Inflammatory macrophage treated with lipopolysaccharide for 4 hours (primary cell): ENCODE measurements at places on chromosomes 5 and 9.
A peak's percentile ranks its signal among the peaks of the same experiment; 100 is the strongest.

DNA sequence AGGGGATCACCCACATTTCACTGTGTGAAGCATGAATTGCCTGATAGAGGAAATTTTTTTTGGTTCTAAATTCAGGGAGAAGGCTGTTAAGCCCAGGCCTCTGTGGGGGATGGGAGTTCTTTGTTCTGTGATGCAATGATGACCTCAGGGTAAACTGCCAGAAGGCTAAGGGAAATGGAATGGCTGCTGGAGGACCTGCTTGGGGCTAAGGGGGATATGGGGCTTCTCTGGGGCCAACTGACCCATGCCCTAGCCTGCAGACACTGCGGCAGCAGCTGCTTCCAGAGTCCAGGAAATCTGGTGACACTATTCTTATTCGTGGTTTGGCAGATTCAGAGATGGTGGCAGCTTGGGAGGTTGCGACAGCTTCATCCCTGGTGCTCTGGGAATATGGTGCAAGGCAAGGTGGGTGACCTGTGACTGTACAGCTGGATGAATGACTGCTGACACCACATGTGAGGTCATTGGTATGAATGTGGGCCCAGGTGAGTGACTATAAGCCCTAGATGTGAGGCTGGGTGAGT, 30.3 kb downstream of the VCP start:
- DNase-seq = peak; percentile 46

GRCh38 chr9:130555968-130556367, 23.4 kb upstream of the FUBP3 start:
- DNase-seq = no peak

DNA sequence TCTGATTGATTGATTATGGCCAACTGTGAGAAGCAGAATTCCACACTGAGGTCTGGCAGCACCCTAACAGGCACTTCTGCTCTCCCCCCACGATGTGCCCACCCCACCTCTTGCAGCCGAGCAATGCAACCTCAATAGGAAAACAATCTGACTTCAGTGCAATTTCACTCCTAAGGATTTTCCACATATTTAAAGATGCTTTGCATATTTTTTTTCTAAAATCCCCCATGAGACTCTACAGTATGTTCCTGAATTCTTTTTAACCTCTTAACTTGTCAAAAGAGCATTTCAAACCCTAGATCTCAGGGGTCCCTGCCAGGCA, 243.1 kb downstream of the AUH start:
- no peak for DNase-seq

DNA sequence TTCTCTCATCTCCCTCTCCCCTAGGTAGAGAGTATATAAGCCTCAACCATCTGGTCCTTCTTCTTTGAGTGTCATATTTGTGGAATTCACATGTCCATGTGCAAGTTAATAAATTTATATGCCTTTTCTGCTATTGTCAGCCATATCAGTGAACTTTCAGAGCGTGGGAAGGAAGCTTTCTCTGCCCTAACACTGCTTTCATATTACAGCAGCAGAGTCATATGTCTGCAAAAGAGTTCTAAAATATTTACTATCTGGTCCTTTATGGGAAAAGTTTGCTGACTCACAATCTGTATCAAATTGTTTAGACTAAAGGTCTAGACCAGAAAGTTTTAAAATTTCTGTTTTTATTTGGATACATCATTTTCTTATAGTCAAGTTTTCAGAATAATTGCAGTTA, 669.0 kb downstream of the LRRC70 start:
- DNase-seq = no peak

GRCh38 chr5:133627180-133627579, 14.8 kb upstream of the FSTL4 start:
- DNase-seq = peak; percentile 28

DNA sequence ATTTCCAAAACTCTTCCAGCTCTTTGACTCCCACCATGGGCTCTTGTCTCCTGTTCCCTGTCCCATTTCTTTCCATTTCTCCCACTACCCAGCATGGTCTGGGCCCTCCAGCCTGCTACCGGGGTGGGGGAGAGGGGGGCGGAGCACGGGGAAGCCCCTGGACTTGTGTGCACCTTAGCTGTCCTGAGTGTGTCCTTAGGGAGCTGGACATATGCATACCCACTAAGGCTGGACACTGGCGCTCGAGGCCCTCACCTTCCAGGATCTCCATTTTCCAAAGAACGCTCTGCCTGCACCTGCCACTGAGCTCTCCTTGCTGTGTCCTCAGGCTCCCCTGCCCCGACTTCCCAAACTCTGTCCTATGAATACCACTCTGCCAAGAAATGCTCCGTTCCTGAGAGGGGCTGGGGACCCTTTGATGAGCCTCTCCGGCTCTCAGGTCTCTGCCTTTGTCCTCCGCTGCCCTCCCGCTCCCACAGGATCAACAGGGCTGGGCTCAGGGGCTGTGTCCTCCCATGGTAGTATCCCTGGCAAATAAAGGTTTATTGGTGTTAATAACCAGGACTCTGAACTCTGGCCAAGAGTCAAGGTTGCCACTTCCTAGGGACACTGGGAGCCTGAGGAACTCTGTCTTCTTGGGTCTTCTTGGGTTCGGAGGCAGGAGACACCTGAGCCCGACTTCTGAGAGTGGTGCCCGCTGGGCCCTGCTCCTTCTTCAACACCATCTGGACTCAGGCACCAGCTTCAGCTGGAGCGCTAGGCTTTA, 831 bp upstream of the SHROOM1 start:
- no peak for DNase-seq

DNA sequence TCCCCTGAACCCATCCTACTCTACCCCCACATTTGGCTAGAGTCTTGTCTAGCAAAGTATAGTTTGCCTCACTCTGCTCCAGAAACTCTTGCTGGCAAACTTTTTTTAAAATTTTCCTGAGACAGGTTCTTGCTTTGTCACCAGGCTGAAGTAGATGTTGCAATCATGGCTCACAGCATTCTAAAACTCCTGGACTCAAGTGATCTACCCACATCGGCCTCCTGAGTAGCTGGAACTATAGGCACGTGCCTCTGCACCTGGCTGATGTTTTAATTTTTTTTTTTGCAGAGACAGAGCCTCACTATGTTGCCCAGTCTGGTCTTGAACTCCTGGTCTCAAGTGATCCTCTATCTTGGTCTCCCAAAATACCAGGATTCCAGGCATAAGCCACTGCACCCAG, 175.8 kb upstream of the FBXL17 start:
- DNase-seq = no peak

DNA sequence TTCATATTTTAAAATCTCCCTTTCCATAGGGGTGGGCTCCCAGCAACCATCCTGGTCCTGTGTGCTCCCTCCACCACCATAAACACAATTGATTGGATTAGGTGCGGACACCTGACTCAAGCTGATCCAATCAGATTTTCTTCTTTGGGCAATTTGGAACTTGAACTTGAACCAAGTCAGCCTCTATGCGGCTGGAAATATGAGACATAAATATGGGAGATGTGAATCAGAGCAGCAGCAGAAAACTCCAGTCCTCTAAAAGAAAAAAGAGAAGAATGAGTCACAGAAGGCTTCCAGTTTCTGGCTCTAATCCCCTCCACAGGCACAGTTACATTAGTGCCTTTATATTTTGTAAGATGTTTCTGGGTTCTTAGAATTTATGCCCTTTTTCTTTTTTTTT, 306.6 kb downstream of the MLLT3 start:
- no peak for DNase-seq

DNA sequence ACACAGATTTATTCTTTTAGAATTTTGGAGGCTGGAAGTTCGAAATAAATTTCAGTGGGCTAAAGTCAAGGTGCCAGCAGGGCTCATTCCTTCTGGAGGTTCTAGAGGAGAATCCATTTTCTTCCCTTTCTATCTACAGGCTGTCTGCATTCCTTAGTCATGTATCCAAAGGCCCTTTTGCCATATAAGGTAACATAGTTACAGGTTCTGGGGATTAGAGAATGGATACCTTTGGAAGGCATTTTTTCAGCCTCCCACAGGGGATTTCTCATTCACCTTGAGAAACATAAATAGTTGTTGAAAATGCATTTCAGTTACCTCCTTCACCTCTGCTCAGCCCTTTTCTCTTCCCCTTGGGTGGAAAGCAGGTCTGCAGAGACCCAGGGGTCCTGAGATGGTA, 280.0 kb upstream of the MAP3K1 start:
- no peak for DNase-seq

DNA sequence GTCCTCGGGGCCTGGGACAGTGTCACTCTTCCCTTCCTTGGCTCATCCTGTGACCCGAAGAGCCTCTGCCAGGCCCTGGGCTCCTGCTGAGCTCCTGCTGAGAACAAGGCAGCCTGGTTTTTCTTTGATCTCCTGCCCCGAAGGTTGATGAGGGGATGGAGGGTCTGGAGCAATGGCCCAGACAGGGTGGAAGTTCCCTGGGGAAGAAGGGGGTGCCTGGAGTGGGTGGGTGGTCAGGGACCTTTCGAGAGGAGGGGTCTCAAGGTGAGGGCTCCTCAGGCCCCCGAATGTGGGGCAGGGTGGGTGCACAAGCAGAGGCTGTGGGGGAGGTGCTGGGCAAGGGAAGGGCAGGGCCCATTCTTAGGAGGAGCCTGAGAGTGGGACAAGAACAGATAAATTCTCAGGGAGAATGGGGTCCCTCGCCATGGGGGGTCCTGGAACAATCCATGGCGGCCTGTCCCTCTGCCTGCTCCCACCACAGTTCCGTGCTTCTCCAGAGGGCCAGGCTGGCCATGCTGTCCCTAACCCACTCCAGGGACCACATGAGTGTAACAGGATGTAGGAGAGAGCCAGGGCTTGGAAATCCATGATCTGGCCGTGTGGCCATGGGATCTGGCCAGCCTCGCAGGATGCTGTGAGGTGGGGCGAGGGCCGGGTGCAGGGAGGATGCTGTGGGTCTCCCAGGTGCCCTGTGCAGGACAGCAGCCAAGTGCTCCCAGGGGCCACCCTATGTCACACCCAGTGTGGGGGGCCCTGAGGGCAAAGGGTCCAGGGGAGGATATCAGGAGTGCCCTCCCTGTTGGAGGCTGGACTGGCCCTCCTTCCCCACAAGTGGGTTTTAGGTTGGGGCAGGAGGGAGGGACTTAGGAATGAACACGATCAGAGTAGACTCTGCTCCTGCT, 128.5 kb upstream of the LPCAT1 start:
- no peak for DNase-seq

DNA sequence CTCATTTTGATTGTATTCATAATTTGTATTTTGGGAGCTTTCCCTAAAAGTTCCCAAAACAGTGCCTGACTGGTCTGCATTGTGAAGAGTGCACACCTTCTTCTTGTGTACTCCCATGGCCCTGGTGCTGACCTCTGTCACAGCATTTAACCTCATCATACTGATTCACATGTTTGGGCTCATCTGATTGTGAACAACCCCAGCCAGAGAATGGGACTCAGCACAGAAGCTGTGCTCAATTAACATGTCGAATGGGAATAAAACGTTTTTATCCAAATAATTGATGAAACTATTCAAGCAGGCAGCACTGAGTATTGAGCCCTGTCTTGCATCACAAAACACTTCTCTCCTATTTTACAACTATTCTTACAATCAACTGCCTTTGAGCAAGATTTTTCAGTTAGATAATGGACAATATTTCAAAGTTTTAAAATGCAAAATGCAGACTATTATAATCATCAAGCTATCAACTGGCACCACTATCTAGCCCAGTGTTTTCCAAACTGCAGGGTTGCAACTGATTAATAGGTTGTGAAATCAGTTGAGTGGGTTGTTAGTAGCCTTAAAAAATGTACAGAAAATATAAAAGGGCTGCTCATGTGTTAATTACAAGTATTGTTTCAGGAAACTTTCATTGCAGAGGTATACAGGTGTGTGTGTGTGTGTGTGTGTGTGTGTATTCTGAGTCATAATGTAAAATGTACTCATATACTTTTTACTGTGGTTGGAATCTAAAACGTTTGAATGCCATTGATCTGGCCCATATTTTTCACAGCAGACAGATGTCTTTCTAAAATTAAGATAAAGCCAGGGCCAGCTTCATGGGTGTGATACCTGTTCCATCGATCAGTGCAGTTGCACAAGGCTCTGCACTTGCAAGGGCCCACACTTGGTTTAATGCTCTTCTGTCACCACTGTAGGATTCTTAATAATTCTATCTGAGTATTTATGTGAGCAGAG, 190.5 kb downstream of the PIK3R1 start:
- DNase-seq = no peak

GRCh38 chr5:64688965-64689364, 1.3 kb upstream of the SHISAL2B start:
- no peak for DNase-seq

DNA sequence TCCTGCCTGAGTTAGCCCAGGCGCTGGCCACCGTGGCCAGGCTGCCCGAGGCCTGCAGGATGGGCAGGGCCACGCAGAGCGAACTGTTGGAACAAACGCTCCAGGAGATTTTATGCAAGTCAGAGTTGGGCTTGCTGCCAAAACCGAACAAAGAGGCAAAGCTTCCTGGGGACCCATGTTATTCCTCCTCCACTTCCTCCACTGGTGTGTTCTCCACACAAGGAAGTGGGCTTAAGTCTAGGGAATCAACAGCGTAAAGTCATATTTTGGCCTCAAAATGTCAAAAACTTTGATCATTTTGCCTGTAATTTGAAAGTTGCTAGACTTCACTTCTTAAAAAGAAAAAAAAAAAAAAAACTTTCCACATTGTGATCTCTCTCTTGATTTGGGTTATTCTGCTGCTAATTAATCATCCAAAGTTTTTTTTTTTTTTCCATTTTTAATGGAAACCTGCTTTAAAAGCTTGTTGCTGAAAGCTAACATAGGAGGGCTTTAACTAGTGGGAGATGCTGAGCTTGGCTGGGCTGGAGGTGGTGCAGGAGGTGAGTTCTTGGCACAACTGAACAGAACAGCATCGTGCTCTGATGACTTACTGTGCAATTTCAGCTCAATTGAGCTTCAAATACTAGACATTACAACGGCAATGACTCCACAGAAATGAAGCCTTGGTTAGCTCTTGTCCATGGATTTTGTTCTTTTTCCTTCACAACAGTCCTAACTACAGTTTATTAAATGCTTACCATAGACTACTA, 73.0 kb downstream of the PTPDC1 start:
- DNase-seq = peak; percentile 44

DNA sequence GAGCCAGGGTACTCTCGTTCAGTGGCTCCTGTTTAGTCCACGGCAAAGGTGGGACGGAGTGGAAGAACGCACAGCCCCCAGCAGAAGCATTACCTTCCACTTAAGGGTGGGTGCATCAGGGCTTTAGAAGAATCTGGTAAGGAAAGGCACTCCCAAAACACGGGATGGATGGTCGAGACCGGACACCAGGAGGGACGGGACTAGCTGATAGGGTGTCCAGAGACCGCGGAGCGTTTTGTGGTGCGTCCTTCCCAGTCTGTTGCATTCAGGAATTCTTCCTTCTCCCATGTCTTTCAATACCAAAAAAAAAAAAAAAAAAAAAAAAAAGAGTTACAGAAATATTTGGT, 545 bp upstream of the CTSV start:
- DNase-seq = no peak

GRCh38 chr9:111484572-111484894, 350 bp upstream of the ECPAS start:
- DNase-seq = peak; percentile 71

GRCh38 chr5:138659561-138659960, 84.4 kb upstream of the HSPA9 start:
- DNase-seq = no peak

GRCh38 chr5:123119334-123119986, 30.4 kb downstream of the PRDM6 start:
- DNase-seq = no peak

- DNase-seq = no peak
These were observed 322.1 kb downstream of the FAM170A start for GRCh38 chr5:119951330-119951934.

GRCh38 chr5:145800181-145800580, 35.0 kb downstream of the PRELID2 start:
- DNase-seq = no peak

- DNase-seq = no peak
These were observed 43.4 kb downstream of the ALDH1A1 start for GRCh38 chr9:72909428-72909827.

GRCh38 chr5:76641514-76642120, 18.4 kb upstream of the F2RL2 start:
- DNase-seq = peak; percentile 69

GRCh38 chr9:27308691-27309390, 11.9 kb upstream of the EQTN start:
- DNase-seq = no peak
